ENCODE measurements at places on chromosomes 2 and 18.

GRCh38 chr2:26346454-26347053, at the start of gene ADGRF3:
ADGRF3 (minus strand) TSS chr2:26346789; CDS start chr2:26346234, 555 bp downstream.
- DNase-seq, result peak; percentile 56

DNA sequence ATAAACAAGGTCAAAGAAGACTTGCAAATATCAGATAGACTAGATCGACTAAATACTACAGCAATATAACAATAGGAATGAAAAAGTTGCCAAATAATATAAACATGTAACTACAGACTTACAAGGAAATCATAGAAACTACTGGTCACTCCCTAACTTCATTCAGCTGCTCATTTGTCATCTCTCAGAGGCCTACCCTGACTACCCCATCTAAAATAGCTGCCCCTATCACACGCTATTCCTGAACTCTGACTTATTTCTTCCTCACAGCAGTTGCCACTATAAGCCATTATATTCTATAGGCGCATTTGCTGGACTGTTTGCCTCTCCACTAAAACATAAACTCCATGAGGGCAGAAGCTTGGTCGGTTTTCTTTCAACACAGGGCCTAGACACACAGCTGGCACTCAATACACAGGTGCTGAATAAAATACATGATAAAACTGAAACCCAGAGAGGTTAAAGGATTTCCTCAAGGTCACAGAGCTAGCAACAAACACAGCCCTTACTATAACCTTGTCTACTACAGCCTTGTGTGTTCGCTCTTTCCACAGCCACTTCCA, 1.8 kb downstream of the STRN start:
- no peak for DNase-seq

- no peak for DNase-seq
Observed at GRCh38 chr2:230680463-230681170, 32.0 kb upstream of the CAB39 start.

DNA sequence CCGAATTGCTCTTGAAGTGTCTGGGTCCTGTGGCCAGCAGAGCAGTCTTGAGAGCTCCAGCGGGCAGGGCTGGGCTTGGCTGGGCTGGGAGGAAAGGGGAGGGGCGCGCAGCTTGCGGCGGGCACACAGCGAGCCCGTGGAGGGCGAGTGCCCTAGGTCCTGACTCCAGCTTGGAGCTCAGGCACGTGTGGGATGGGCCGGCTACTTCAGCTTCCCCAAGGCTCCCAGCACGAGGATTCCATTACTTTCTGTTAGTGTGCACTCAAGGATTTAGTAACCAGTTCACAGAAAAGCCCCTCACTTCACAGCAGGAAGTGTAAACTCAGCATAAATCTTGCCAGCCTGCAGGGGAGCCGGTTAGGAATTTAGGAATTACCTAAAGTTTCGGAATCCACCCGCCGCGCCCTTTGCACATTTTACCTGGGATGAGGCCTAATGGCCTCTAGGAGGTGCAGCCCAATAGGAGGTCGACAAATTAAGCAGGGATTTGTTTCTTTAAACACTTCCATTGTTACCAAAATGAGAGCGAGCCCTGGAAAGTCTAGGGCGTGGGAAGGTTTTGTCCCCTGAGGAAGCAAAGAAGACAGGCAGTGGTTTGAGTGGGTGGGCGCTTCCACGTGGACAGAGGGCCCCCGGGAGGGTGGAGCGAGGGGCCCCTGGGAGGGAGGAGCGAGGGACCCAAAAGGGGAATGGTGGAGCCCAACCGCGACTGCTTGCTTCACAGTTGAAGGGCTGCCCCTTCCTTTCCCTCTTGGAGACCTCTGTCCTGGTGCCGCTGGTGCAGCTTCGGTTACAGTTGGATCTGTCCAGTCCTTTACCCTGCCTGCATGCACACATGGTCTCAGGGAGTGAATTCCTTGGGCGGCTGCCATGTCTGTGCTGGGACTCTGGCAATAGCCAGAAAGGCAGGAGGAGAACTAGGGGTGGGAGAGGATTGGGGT, 93.3 kb downstream of the CTAGE1 start:
- DNase-seq, result no peak

DNA sequence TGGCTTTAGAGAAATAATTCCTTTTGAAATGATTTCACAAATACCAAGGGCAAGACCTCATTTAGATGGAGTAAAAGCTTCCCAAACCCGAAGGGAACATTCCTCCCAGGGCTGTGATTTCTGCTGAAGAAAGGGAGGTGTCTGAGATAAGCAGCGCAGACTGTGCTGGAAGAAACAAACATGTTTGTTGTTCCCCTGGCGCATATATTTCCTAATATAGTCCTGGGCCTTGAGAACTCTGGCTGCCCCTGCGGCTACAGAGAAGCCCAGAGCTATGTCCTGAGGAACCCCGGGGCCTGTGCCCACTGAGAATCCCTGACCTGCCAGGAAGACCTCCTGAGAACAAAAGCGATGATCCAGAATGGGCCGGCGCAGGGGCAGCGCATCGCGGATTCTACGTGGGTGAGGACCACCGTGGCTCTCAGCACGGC, 372.6 kb upstream of the NT5C1B start:
- no peak for DNase-seq

DNA sequence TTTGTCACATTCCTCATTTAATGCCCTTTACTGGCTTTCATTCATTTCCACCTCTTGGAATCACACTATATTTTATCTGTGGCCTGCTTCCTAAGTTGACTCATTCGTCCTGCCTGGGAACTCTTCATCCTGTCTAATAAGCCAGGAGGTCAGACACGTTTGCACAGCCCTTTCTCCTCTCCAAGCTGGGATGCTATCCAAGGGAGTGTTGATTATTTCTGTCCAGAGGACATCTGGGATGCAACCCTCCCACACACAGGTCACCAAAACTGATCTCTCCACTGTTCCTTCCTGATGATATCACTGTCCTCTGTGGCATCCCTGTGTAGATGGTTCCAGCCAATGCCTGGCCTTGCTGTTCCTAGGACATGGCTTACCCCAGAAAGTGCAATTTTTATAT, 79.8 kb upstream of the NOSTRIN start:
- no peak for DNase-seq

- no peak for DNase-seq
Observed at GRCh38 chr2:75453384-75454240, 107.1 kb downstream of the EVA1A start.

DNA sequence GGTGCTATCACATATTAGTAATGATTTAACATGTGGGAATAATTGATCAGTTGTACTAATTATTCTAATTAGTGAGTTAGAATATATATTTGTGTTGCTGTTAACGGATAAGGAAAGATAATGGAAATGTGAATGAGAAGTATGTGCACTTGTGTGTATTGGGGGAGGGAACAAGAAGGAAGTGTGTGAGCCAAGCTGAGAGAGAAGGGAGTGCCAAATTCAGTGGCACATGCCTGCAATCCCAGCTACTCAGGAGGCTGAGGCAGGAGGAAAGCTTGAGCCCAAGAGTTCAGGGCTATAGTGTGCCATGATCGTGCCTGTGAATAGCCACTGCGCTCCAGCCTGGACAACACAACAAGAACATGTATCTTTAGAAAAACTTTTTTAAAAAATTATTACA, 9.3 kb downstream of the BARD1 start:
- DNase-seq, result no peak

GRCh38 chr2:114495046-114495445, 52.6 kb downstream of the DPP10 start:
- DNase-seq, result no peak

GRCh38 chr2:149418065-149418464, 87.7 kb downstream of the LYPD6 start:
- DNase-seq, result no peak
